GF-D8 (cell line): ENCODE measurements at places on chromosomes 16 and 17.

GRCh38 chr17:62727916-62728672 lies 80.0 kb downstream of the MARCHF10 start:
- no peak for DNase-seq

DNA sequence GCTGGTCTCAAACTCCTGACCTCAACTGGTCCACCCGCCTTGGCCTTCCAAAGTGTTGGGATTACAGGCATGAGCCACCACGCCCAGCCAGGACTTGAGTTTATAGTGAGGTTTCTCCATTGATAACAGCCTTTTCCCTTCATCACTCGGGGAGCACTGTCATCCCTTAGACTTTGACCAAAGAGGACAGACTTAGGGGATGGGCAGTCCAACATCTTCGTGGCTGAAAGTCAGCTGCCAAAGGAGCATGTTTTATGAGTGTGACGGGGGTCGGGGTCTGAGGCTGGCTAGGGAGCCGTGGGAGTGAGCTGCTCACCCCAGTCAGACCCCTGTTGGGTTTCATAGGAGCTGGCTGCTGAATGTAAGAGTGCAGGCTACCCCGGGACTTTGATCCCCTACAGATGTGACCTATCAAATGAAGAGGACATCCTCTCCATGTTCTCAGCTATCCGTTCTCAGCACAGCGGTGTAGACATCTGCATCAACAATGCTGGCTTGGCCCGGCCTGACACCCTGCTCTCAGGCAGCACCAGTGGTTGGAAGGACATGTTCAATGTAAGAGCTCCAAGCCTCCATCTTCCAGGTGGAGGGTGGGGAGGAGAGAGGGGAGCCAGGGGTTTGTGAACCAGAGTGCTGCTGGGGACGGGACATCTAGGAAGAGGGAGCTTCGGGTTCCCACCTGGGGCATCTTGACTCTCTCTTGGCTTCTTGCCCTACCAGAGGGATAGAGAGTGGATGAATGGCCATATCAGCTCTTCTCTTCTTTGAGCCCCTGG lies 3.1 kb downstream of the DHRS11 start:
- no peak for DNase-seq

DNA sequence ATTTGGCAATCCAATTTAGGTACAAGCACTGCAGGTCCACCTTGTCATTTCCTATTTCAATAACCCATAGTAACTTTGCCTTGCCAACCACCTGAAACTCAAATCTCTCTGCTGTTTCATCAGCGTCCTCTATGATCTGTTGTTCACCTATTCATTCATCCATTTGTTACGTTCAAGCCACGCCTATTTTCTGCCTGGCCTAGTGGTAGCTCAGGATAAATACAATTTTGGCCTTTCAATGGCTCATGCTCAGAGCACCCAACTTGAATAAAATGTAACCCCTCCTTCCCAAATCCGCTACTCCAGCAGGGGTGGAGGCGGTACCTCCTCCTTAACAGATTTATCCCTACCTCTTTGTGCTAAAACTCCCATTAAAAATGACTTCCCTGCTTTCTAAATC lies 3.6 kb upstream of the FBXO47 start:
- no peak for DNase-seq

GRCh38 chr17:65364438-65364837 lies 197.0 kb downstream of the AXIN2 start:
- no peak for DNase-seq

DNA sequence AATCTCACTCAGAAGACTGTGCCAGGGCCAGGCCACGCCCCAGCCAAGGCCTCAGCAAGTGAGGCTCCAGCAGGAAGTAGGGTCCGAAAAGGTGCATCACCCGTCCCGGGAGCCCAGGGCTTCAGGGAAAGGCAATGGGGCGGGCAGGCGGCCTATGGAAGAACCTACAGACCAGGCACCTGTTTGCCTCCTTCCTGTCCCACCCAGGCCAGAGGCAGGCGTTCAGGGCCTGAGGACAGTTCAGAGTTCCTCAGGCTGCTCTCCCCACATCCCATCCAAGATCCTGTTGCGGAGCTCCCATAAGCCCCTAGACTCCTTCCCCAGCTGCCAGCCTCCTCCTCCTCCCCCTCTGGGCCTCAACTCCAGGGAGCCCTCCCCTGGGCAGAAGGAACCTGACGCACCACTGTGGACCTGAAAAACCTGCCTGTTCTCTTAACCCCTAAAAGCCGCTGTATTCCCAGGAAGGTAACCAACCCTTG lies 2.3 kb downstream of the CLUH start:
- DNase-seq, result no peak

- DNase-seq, result peak; percentile 80
Measured at GRCh38 chr16:57810197-57811031, 8.1 kb upstream of the KIFC3 start.

DNA sequence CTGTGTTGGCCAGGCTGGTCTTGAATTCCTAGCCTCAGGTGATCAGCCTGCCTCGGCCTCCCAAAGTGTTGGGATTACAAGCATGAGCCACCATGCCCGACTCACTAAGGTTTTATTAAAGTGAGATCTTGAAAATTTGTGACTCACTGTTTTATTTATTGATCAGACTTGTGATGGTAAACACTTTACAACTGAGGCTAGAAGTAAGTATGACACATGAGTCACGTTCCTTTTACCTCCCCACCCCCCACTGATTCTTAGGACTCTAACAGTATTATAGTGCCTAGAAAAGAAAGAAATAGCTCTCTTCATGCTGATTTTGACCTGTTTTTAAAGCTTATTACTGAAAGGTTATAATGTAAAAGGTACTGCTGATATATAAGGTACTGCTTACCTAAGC lies 160.6 kb downstream of the TANC2 start:
- DNase-seq, result no peak

GRCh38 chr16:68300734-68301459 lies 9.8 kb downstream of the SLC7A6OS start:
- peak; percentile 34 for DNase-seq

GRCh38 chr17:83050651-83051395 lies 28.6 kb upstream of the METRNL start:
- no peak for DNase-seq

DNA sequence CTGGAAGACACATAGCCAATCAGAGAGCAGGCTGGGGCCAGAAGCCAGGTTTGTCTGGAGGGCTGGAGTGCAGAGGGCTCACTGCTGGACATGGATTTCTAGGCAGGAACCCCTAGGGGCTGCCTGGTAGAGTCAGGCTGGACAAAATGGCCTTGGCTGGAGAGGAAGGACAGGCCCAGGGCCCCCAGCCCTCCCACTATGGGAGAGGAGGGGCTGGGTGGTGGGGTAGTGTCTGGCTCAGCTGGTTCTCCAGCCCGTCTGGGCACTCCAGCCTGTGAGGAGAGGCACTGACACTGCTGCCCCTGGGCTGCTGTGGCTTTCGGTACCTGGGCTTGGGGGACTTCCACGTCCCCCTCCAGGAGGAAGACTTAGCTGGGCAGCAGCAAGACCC lies 21.7 kb upstream of the DOK4 start:
- DNase-seq, result no peak

DNA sequence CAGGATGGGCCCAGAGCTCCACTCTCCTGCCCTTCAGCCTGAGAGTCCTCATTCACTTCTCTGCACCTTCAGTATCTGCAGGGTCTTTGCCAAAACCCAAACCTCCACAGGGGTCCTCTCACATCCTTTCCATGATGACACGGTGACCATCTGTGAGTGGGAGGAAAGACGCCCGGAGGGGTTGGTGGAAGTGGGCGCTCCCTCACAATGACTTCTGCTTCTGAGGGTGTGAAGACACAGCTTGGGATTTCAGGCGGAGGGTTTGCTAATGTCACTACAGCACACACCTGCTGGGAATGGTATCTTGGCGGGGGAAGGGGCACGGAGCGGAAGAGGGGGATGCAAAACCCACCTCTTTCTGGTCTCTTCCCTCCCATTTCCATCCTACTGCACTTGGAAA lies 115.1 kb upstream of the SDK2 start:
- no peak for DNase-seq

GRCh38 chr16:4415538-4416199 lies 727 bp downstream of the CORO7 start:
- DNase-seq, result peak; percentile 85

DNA sequence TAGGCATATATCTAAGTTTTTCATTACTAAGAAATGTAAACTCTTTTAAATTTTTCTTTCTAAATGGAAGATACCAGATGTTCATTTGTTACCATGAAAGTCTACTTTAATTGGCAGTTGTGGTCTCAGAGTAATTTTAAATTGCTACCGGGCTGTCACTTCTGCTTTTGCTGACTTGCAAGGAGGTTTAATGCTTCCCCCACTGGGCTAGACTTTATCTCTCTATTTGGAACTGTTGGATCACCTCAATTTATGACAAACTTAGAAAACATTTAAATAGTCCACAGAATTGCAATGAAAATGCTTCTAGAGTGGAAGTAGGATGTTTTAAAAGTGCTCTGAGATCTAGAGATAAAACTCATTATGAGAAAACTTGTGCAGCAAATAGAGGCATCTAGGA lies 479.8 kb upstream of the GOT2 start:
- DNase-seq, result no peak

GRCh38 chr17:55889271-55889670 lies 138.4 kb downstream of the PCTP start:
- DNase-seq, result no peak

DNA sequence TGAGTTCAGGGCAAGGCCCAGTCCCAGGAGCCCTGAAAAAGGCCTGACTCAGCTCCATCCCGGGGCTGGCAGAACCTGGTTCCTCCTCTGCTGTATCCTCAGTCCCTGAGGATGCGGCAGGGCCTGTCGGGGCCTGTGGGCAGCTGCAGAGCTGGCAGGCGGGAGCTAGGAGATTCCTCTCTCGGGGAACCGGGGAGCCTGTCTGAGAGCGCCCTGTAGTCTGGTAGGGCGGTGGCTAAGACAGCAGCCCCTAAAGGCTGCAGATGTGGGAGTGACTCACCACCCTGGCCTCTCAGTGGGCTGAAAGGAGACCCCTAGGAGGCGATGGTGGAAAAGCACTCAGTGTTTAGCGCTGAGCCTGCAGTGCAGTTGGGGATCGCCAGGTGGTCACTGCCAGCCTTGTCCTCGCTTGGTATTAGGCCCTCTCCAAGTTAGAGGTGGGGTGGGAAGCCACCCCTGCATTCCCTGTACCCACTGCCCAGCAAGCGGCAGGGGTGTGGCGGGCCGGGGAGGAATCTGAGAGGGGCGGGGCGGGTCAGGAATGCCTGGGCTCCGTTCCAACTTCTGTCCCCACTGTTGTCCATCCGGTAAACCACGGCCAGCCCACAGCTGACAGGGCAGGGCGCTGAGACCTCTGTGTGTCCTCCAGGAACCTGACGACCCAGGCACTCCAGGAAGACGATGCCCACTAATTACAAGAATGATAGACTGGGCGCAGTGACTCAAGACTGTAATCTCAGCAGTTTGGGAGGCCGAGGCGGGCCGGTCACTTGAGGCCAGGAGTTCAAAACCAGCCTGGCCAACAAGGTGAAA lies 29.5 kb upstream of the CDH1 start:
- DNase-seq, result no peak

DNA sequence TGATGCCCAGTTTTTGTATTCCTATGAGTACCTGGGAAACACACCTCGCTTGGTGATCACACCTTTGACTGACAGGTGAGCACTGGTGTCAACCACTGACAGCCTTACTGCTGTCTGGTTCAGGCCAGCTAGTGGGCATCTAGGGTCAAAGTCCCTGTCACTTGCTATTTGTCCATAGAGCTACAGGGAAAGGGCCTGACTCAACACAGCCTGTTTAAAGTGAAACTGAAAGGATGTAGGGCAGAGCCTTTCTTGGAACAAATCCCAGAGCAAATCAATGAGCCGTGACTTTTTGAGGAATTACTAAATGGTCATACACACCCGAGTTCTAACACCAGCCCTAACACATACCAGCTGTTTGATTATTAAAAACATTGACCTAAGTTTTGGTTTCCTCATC lies 106.8 kb downstream of the DNAH9 start:
- DNase-seq, result no peak

DNA sequence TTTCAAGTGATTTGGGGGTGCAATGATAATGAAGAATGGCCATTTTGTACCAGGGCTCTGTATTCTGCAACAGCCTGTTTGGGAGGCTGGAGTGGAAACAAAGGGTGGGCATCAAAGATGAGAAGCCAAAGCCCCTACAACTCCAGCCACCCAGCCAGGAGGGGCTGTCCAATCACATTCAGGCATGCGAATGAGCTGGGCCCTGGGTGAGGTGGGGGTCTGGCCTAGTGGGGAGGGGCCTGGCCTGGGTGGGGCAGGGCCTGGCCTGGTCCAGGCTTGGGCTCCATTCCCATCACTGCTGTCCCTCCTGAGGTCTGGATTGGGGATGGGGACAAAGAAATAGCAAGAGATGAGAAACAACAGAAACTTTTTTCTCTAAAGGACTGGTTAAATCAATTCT lies 6.4 kb downstream of the AOC3 start:
- DNase-seq, result no peak

GRCh38 chr16:69093974-69094373 lies 11.5 kb upstream of the HAS3 start:
- no peak for DNase-seq

GRCh38 chr16:3592559-3592958 lies 15.4 kb upstream of the NLRC3 start:
- no peak for DNase-seq

DNA sequence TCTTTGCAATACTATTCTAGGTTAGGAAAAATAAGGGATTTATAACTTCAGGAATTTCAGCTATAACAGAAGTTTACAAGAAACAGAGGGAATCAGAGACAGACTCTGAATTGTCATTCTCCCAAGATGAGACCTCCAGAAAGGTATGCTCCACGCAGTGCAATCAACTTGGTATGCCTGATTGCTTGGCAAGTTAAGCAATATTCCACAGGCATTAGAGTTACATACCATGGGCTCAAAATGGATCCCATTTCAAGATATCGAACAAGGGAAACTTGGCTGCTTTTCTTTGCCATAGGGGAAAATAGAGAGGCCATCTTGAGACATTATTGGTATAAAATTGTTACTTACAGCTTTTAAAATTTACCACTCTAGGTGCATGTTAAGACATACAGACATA lies 615.6 kb upstream of the SOX9 start:
- no peak for DNase-seq

DNA sequence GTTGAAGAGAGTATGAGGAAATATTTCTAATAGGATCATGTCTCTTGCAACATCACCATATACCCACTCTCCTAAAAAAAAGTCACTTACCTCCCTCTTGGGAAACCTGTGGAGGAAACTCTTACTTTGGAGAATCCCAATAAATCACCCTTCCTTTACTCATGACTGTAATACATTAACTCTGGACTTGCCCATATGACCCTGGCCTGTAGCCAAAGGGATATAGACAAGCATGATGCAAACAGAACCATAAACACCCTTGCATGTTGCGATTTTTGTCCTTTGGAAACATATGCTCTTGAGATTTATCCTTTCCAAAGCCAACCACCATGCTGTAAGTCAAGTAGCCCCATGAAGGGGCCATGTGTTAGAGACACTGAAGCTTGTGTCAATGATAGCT lies 19.5 kb downstream of the CDH11 start:
- no peak for DNase-seq

GRCh38 chr17:76276461-76277299 lies 11.5 kb downstream of the UBALD2 start:
- no peak for DNase-seq
